ENCODE measurements at places on chromosomes 12 and 14. TPM values are rescaled to one million over a fixed set of nuclear protein-coding genes. Genes with fewer than 3 reads are reported as not detected.

The MYO1H gene
- total RNA-seq: not detected

DNA sequence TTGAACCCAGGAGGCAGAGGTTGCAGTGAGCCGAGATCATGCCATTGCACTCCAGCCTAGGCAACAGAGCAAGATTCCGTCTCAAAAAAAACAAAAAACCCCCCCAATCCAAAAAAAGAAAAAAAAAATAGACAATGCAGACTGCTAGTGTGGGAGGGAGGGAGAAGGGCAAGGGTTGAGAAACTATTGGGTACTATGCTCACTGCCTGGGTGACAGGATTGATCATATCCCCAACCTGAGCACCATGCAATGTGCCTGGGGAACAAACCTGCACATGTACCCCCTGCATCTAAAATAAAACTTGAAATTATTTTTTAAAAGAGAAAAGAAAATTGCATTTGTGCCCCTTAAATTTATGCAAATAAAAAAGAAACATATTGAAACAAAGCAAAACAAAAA is 65.6 kb upstream of the PLEKHG3 start:
- H3K27me3 ChIP-seq: no peaks in the 10 kb centered on the region
- no peak for DNase-seq
- no peak overlapping the region for H3K4me3 ChIP-seq
- no peaks in the 10 kb centered on the region for H3K36me3 ChIP-seq
- no peak overlapping the region for H3K27ac ChIP-seq

The PPP2R3C gene
- total RNA-seq: 64.2 TPM

DNA sequence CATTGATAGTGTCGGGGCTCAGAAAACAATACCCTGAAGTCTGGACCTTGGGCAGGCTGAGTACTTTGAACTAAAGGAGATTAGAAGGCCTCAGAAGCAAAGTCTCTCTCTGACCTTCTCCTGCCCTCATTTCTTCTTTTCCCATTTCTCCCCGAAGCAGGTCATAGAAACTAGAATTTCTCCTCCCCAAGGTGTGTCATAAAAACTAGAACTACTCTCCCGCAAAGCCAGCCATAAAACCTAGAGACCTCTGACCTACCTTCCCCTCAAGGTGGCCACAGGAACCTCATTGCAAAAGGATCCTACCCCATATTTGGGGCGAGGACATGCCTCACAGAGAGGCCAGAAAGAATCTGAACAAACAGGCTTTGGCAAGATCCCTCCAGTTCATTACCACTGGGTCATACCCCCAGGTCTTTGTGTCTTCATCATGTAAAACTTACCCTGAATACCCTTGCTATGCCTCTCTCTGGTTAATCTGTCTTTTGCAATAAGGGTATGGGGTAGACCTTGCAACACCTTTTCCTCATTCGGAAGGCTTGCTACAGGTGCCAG is 64.7 kb upstream of the ZFP36L1 start:
- DNase-seq: no peak
- H3K36me3 ChIP-seq: peaks cover 1% of the 10 kb centered on the region
- no peak overlapping the region for H3K4me3 ChIP-seq
- no peaks in the 10 kb centered on the region for H3K4me1 ChIP-seq
- no peak overlapping the region for H3K27ac ChIP-seq

The FAR2 gene
- 5.4 TPM for total RNA-seq

DNA sequence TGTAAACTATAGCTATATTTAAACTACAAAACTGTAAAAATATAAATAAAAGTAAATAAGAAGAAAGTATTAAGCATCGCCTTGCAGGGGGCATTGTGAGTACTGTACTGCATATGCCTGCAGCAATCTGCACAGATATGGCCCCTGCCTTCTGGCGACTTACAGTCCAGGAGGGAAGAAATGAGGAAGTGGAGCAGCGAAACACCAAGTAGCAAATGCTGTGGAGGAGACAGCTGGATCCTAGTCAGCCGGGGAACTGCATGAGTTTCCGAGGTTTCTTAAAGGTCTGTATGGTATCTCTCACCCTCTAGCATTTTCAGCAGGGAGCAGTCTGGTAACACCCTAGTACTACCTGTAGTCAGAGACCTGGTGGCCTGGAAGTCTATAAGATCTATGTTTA is 256.9 kb downstream of the CACNA1C start:
- no peak for DNase-seq
- no peak overlapping the region for H3K27ac ChIP-seq
- H3K4me1 ChIP-seq: peaks cover 18% of the 10 kb centered on the region
- no peaks in the 10 kb centered on the region for H3K27me3 ChIP-seq
- no peaks in the 10 kb centered on the region for H3K36me3 ChIP-seq
- no peak overlapping the region for H3K4me3 ChIP-seq

The SIX6 gene
- total RNA-seq: not detected

GRCh38 chr14:79093531-79093930 is 923.4 kb downstream of the NRXN3 start:
- no peak for DNase-seq
- H3K4me3 ChIP-seq: no peak overlapping the region
- H3K4me1 ChIP-seq: no peaks in the 10 kb centered on the region
- no peaks in the 10 kb centered on the region for H3K27me3 ChIP-seq
- no peak overlapping the region for H3K27ac ChIP-seq
- no peaks in the 10 kb centered on the region for H3K36me3 ChIP-seq

- H3K27me3 ChIP-seq: no peaks in the 10 kb centered on the region
- H3K36me3 ChIP-seq: no peaks in the 10 kb centered on the region
- H3K4me3 ChIP-seq: no peak overlapping the region
- H3K27ac ChIP-seq: no peak overlapping the region
- no peaks in the 10 kb centered on the region for H3K4me1 ChIP-seq
Observed at GRCh38 chr12:49358483-49359141, 8.7 kb upstream of the SPATS2 start.

DNA sequence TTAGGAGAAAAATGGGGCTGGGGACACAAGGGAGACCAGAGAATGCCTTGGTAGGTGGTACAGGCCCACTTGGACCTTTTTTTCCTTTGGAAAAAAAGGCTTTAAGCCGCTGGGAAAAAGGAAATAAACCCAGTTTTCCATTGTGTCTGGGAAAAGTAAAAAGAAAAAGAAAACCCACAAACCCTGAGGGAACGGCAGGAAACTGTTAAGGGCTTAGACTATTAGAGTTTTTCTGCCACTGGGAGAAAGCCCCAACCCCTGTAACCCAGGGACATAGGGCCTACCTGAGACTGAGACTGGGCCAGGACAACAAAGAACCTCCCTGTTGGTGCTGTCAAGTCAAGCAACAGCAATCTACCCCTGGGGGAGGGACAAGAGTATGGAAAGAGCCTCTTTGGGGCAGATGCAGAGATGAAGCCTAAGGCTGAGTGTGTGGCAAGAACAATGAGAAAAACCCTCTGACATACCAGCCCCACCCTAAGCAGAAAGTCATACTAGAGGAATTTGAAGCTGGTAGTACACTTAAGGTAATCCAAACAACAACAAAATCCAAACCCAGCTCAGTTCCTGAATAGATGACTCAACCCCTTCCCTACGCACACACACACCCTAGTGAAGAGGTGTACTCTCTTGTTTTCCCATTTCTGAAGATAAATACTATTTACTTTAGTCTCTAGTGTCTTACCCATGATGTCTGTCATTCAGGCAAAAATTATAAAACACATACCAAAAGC is 22.8 kb downstream of the ATF1 start:
- H3K4me3 ChIP-seq: no peak overlapping the region
- DNase-seq: peak; percentile 98
- peaks cover 17% of the 10 kb centered on the region for H3K4me1 ChIP-seq
- H3K27ac ChIP-seq: peak overlapping the region; percentile 68

The NOC4L gene
- total RNA-seq: 6.8 TPM

- no peak for DNase-seq
- no peak overlapping the region for H3K27ac ChIP-seq
- H3K36me3 ChIP-seq: no peaks in the 10 kb centered on the region
- H3K4me1 ChIP-seq: no peaks in the 10 kb centered on the region
- H3K4me3 ChIP-seq: no peak overlapping the region
Observed at GRCh38 chr14:36905272-36905888, 243.7 kb downstream of the PAX9 start.

- H3K27me3 ChIP-seq: no peaks in the 10 kb centered on the region
- H3K4me1 ChIP-seq: no peaks in the 10 kb centered on the region
- H3K4me3 ChIP-seq: no peak overlapping the region
- no peak for DNase-seq
- H3K36me3 ChIP-seq: no peaks in the 10 kb centered on the region
Observed at GRCh38 chr12:130371296-130371695, 33.6 kb downstream of the PIWIL1 start.

DNA sequence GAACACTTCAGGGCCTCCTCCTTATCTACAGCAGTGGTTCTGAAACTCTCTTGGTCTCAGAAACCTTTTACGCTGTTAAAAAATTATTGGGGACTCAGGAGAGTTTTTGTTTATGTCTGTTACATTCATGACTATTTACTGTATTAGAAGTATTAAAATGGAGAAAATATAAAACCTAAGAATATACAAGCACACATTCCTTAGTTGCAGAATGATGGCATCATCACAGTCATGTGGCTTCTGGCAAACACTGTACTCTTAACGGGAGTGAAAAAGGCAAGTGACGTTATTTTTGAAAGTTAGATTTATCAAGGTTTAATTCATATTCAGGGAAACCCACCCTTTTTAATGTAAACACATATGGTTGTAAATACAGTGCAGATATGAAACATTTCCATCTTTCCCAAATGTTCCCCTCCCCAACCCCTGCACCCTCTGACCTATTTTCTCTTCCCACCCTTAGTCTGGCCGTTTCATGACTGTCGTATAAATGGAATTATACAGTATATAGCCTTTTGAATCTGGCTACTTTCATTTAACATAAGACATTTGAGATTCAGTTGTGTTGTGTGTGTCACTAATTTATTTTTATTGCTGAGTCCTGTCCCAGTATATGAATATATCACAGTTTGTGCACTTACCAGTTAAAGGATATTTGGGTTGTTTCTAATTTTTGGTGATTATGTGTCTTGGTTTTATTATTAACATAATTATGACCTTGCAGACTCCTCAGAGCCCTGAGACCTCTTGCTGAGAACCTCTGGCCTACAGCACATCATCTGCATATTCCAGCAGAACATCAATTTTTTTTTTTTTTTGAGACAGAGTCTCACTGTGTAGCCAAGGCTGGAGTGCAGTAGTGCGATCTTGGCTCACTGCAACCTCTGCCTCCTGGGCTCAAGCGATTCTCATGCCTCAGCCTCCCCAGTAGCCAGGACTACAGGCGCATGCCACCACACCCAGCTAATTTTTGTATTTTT is 457.0 kb downstream of the PCNX1 start:
- peaks cover 2% of the 10 kb centered on the region for H3K4me1 ChIP-seq
- H3K36me3 ChIP-seq: no peaks in the 10 kb centered on the region
- peak overlapping the region; percentile 51 for H3K27ac ChIP-seq
- peak; percentile 80 for DNase-seq

DNA sequence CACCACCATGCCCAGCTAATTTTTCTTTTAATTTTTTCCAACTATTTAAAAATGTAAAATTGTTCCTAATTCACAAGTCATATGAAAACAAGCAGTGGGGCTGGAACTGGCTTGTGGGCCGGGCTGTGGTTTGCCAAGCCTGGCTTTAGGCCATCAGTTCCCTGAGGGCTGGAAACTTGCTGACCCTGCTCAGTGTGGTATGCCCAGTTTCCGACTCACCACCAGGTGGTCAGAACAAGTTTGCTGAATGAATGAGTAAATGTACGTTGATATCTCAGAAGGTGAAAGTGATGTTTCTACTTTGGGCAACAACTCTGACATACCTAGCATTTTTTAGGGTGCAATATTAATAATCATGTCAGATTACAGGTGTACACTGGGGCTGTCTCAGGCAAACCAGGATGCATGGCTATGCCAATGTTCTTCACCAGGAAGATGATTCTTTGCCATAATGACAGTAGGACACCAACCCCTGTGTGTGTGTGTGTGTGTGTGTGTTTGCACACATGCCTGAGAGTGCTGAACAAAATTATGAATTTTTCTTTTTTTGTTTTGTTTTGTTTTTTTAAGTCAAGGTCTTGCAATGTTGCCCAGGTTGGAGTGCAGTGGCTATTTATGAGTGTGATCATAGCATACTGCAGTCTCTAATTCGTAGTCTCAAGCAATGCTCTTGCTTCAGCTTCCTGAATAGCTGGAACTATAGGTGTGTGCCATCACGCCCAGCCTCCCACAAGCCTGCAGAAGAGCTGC is 106.1 kb downstream of the PTPN11 start:
- H3K36me3 ChIP-seq: no peaks in the 10 kb centered on the region
- no peaks in the 10 kb centered on the region for H3K27me3 ChIP-seq
- H3K4me1 ChIP-seq: no peaks in the 10 kb centered on the region
- DNase-seq: peak; percentile 37

The OLR1 gene
- 1.2 TPM for total RNA-seq

DNA sequence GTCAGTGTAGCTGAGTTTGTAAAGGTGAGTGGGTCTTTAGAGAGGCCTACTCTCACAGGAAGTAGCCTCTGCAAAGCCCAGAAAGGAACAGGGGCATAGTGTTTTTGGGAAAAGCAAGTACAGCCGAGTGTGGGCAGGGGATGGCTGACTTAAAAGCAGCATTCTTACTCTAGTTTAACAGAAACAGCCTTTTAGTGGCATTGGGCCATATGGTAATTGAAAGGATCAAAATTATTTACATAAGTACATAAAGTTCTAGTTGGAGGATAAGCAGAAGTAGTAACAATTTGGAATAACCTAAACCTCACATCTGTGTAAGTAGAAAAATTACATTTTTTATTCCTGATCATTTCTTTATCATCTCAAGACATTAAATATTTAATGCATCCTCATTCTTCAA is 49.1 kb downstream of the RASSF8 start:
- H3K27me3 ChIP-seq: no peaks in the 10 kb centered on the region
- no peaks in the 10 kb centered on the region for H3K36me3 ChIP-seq
- no peak for DNase-seq
- H3K4me3 ChIP-seq: no peak overlapping the region
- H3K27ac ChIP-seq: no peak overlapping the region
- peaks cover 14% of the 10 kb centered on the region for H3K4me1 ChIP-seq

DNA sequence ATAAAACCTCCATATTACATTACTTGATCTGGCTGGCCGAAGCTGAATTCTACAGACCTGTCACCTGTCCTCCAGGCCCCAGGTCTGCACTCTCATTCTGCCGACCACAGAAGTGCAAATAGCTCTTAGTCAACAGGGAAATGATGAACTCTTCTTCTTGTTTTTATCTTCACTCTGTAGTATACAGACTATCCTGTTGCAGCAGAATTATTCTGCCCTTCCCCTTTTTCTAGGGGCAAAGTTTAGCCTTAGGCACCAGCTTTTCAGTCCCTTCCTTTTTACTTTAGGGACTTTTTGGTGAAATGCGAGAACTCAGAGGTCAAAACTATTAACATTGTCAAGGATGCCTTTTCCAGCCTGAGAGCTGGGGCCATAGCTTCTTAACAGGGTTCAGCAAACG is 229.6 kb upstream of the EGLN3 start:
- no peaks in the 10 kb centered on the region for H3K36me3 ChIP-seq
- H3K4me3 ChIP-seq: no peak overlapping the region
- H3K4me1 ChIP-seq: no peaks in the 10 kb centered on the region
- H3K27ac ChIP-seq: no peak overlapping the region
